Stimulated activated CD4-positive, alpha-beta T cell treated with anti-CD3 and anti-CD28 coated beads, Interleukin-1b, Interleukin-23, amount 100 ng/mL, for 4 hours (primary cell): ENCODE measurements at places on chromosomes 5 and 9.

- DNase-seq, result no peak
Observed at GRCh38 chr9:68950689-68951088, 63.2 kb downstream of the PRKACG start.

GRCh38 chr9:97487107-97487506 lies 14.4 kb upstream of the TMOD1 start:
- DNase-seq, result no peak

- no peak for DNase-seq
Observed at GRCh38 chr5:60687927-60688720, 11.8 kb downstream of the DEPDC1B start.

GRCh38 chr9:120920806-120921178 lies 5.8 kb downstream of the TRAF1 start:
- peak; percentile 33 for DNase-seq

- peak; percentile 2 for DNase-seq
Observed at GRCh38 chr9:75891771-75892215, 1.3 kb downstream of the PCSK5 start.

DNA sequence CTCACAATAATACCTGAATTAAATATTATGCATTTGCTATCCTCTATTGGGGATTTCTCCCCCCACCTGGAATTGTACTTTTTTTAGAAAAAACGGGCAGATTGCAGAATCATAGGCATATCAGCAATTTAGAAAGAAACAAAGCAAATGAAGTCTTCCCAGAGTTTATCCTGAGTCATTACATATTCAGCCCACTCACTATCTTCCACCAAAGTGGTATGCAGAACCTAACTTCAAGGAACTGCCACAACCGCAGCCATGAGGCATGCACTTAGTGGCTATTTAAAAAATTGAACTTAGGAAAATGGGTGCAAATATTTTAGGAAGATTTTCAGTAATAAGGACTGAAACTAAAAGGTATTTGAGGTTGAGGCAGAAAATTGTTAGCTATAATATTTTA lies 48.6 kb downstream of the UBAP1 start:
- no peak for DNase-seq

- DNase-seq, result no peak
Observed at GRCh38 chr9:80146466-80146865, 574.7 kb downstream of the TLE4 start.

GRCh38 chr5:112006721-112007120 lies 249.7 kb upstream of the NREP start:
- DNase-seq, result no peak

DNA sequence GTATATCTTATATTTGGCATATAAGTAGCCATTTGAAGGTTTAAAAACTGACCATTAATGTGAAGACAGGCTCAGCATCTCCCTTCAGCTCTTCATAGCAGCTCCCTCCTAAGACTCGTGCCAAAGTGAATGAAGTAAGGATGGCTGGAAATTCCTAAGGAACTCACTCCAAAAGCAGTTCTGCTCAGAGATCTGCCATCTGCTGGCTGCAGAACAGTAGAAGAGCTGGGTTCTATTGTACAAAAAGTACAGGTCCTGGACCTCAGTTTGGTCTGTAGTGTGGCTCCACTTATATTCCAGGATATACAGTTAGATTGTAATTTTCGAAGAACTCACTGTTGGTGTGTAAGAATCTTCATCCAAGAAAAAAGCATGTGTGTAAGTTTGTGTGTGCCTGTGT lies 104.9 kb upstream of the RUSC2 start:
- no peak for DNase-seq

- no peak for DNase-seq
Observed at GRCh38 chr5:76074487-76075065, 8.6 kb upstream of the SV2C start.

DNA sequence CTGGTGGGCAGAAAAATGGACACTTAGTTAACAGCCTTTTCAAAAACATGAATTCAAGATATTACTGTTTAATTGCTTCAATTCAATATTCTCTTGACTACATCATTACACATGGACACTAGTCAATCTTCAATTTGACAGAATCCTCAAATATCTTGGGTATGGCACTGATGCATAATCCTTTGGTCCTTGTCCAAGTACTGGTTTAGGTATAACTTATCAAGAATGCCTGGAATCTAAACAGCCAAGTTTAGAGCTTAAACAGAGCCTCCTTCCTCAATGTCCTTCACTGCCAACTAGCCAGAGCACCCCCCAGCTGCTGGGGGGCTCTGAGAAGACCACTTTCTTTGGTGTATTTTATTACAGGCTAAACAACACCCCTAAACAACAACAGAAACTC lies 61.6 kb upstream of the ERCC6L2 start:
- DNase-seq, result no peak

GRCh38 chr5:16192311-16192710 lies 12.7 kb upstream of the MARCHF11 start:
- DNase-seq, result no peak

- no peak for DNase-seq
Observed at GRCh38 chr5:58235299-58235698, 224.6 kb downstream of the PLK2 start.

- DNase-seq, result no peak
Observed at GRCh38 chr5:168328814-168329213, 37.4 kb downstream of the WWC1 start.

DNA sequence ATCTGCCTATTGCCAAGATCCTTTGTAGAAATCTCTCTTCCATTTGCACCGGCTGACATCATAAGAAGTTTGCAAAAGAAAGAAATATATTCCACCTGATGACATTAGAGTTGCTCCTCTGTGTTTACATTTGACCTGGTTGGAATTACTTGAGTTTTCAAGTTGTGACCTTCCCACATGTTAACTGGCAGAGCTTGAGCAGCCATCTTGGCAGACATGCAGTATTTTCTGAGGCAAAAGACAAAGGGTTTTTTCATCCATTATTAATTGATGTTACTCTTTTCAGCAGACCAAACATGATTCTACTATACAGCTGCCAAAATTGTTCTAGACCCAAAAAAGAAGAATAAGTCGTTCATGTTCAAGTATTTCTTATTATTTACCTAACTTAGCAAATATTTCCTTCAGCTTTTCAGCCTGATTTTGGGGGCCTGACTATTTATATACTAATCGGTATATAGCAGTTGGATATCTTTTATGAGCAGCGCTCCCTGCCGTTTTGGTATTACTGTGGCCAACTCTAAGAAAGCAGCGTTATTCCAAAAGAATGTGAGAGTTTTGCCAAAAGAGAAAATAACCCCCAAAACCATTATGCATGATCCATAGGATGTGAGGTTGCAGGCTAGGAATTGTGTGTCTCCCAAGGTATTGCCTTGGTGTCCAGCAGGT lies 212.9 kb downstream of the PBX3 start:
- DNase-seq, result no peak

GRCh38 chr5:131496400-131496713 lies 138.7 kb downstream of the RAPGEF6 start:
- DNase-seq, result no peak

DNA sequence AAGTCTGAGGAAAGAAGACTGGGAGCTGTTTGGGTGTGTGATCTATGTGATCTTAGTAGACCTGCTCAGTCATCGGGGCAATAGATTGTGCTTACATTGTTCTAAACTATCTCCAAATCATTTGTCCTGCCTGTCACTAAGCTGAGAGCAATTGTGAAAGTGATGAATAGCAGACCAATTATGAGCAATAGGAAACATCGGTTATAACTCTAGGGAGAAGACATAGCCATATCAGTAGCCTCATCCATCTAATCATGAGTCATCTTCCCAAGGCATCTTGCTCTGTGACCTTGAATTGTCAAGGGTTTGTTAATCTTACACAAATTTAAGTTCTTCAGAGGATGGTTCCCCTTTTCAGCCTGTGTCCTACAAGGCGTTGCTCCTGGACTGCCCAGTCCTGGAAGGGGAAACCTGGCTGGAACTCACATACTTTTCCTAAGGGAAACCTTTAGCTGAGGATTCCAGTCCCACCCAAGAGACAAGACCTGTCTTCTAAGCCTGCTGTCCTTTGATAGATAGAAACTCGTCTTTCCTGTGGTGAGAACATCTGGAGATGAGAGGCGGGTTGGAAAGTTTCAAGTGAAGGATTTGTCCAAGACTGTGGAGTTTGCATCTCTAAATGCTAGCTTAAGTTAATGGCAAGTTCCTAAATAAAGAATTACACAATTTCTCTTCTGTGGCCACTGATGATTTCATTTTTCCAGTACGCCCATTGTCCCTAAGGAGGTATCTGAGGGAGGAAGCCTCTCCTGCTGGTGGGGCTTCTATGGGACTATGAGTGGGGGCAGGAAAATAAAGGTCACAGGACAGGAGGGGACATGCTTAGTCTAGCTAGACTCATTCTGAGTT lies 53.9 kb upstream of the TRIM32 start:
- DNase-seq, result no peak

- DNase-seq, result peak; percentile 19
Observed at GRCh38 chr5:171450423-171451331, 31.2 kb downstream of the FGF18 start.

- no peak for DNase-seq
Observed at GRCh38 chr9:129803676-129804060, 684 bp downstream of the TOR1B start.

- DNase-seq, result no peak
Observed at GRCh38 chr9:115992834-115993233, 160.8 kb upstream of the PAPPA start.

DNA sequence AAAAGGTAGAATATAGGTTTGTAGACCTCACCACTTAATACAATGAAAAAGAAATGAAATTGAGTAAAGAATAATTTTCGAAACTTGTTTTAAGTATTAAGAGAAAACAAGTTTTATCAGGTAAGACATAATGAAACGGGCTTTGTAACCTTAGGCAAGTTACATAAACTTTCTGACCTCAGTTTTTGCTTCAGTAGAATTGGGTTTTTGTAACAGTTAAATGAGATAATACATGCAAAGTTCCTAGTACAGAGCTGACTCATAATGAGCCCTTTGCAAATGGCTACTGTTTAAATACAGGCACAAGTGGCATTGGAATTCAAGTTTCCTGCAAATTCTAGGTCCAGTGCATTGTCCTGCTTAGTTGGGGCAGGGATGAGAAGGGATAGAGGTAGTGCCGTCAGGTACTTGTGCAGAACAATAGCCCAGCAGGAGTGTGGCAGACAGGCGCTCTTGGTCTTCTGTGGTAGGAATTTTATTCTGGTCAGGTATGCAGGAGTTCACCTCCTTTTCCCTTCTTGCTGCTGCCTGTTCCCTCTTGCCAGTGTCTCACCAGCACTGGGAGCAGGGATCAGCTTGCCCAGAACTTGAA lies 203.8 kb downstream of the PBX3 start:
- no peak for DNase-seq

DNA sequence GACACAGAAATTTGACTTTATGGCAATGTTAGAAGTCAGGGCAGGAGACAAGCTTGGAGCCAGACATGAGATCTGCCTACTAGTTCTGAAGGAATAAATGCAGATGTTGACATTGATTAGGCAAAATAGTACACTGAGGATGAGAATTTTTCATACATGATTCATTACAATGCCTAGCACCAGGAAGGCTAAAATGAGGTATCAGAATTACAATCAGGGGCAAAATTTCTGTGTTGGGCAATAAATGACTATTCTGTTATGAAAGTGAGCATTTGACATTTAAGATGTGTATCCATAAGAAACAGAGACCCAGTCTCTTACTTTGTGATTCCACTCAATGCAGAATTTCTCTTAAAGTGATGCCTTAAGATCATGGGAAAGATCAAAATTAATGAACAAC lies 92.4 kb upstream of the CDH10 start:
- DNase-seq, result no peak

GRCh38 chr5:65468633-65469032 lies 13.1 kb downstream of the ADAMTS6 start:
- DNase-seq, result no peak

- DNase-seq, result no peak
Observed at GRCh38 chr5:149127394-149127955, 13.8 kb upstream of the ABLIM3 start.

DNA sequence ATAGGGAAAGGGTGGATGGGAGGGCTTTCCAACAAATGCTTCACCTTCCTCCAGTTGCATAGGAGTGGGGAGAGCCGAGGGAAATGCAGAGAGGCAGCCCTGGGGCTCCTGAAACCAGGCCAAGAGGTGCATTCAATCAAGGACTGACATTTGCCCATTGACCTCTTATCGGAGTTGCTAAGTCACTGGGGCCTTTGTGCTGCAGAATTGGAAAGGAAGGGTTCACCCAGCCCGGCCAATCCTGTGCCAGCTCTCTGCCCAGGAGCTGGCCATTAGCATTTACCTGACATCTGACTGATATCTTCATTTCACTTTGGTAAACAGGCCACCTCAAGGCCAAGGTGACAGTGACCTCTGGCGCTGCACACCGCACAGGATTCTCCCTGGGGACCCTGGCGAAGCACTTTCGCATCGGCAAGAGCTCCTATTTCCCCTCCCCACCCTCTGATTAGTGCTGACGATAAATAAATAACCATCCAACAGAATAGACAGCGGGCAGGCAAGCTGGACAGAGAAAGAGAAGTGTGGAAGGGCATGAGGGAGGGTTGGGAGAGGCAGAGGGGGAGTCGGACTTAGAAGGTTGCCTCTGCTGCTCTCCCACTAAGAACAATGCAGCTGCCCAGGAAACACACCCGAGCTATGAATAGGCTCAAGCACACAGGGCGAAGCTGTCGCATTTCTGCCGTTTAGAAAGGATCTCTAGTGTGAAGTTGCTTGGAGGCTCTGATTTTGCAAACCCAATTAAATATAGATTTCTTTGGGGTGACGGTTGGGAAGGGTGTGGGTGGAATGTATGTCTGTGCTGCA lies 57.0 kb upstream of the BOD1 start:
- no peak for DNase-seq

GRCh38 chr5:59790776-59791475 lies 102.6 kb downstream of the PDE4D start:
- no peak for DNase-seq
